CD4-positive, alpha-beta T cell treated with Interleukin-4 for 4 hours (primary cell): ENCODE measurements at places on chromosomes 2 and 18.
A peak's percentile ranks its signal among the peaks of the same experiment; 100 is the strongest.

DNA sequence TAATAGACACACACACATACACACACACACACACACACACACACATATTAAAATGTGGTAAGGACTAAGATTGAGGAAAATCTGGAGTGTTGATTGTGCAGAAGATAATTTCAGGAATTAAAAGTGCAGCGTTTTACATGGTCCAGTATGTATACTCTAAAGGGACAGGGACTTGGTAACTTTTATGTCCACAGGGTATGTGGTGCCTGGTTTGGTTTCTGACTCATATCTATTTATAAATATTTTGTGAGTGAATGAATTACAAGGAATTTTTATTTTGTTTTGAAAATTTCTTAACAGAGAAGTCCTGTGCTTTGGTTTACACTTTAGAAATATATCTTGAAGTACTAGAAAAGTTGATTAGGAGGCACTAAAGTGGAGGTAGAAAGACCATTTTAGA lies 287.7 kb upstream of the NXPH2 start:
- DNase-seq = no peak

- no peak for DNase-seq
Measured at GRCh38 chr2:28471214-28471613, 24.6 kb upstream of the PLB1 start.

DNA sequence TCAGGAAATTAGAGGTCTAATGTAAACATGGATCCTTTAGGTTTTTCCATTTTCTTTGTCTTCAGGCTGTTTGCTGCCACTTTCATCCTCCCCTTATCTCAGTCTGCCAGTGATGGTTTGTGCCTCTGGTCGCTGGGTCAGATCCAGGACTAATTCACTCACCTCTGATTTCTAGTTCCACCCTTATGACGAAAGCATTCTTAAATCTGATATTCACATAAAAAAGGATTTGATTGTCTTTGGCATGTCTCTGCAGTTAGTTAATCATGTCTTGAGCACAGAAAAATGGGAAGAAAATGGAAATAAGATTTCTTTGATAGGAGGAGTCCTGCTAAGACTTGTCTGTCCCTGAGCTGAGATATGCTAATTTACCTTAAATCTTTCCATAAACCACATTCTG lies 4.6 kb downstream of the IL1RL1 start:
- DNase-seq = no peak

GRCh38 chr2:75607400-75607798 lies 39.2 kb upstream of the MRPL19 start:
- DNase-seq = no peak

DNA sequence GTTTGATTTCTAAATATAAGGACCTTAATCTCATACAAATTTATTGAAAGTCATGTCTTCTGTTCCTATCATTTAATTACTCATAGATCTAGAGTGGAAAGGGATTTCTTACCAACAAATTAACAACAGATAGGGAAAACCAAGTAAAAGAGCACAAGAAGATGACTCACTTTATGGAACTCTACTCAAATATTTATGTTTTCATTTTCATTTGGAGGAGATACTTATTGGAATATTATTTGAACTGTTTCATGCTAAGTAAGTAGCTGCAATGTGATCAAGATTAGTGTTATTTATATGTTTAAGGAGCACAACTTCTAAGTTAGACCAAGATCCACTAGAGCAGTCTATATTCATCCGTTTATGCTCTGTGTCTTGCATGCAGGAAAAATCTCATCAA lies 1.3 kb downstream of the NT5C1B start:
- no peak for DNase-seq

GRCh38 chr18:69752737-69753380 lies 194.8 kb downstream of the CD226 start:
- DNase-seq = no peak

DNA sequence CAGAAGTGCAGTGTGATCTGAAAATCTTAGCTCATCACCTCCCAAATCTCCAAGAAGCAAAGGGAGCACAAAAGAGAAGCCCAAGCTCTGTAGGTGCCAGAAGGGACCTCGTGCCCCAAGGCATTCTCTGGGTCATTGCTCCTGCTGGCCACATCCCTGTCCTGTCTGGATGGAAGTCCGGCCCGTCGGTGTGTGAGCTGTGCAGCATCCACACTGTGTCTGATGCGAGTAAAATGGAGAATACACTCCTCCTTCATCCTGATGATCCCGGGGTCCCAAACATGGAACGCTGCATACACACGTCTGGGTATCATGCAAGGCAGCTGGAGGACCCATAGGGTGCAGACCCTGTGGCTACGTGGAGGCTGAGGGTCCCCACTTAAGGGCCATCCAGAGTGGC lies 851.4 kb downstream of the GALR1 start:
- no peak for DNase-seq

GRCh38 chr2:100921685-100922161 lies 80.4 kb upstream of the RPL31 start:
- no peak for DNase-seq

GRCh38 chr2:10397297-10397875 lies 50.7 kb downstream of the ODC1 start:
- DNase-seq = no peak

DNA sequence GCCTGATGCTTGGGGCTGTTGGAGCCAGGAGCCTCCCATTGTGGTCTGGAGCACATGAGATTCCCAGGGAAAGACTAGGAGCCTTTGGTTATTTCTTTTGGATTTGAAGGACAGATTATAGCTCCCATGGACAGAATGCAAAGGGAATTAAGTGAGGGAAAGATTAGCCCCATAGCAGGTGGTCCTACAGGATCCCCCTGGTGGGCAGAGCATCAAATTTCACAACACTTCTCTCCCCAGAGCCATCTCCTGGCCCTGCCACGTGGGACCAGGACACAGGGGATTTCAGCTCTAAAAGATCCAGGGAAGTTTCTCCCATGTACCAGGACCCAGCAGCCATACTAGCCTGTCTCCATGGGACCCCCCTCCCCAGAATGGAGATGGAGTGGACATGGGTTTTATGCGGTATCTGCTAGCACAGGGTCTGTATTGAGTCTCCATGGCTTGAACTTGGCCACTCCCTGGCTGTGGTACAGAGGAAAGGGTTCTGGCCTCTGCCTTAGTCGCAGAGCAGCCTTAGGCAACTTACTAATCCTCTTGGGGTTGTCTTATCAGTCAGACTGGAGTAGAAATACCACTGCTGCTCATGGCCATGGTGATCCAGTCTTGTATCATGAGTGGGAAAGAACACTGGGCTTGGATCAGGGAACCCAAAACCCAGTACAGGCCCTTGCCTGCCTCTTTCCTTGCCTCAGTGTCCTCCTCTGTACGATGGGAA lies 6.8 kb upstream of the PLB1 start:
- no peak for DNase-seq

DNA sequence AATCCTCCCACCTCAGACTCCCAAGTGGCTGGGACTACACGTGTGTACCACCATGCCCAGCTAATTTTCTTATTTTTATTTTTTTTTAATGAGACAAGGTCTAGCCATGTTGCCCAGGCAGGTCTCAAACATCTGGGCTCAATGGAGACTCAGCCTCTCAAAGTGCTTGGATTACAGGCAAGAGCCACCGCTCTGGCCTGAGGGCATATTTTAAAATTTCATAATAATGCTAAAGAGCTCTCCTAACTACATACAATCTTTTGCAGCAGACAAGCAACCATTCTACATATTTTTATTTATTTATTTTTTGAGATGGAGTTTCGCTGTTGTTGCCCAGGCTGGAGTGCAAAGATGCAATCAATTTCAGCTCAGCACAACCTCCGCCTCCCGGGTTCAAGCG lies 207.0 kb downstream of the RAB3GAP1 start:
- DNase-seq = no peak

- DNase-seq = no peak
Measured at GRCh38 chr2:178328037-178328436, 122.9 kb downstream of the PRKRA start.

- peak; percentile 13 for DNase-seq
Measured at GRCh38 chr2:175366815-175367214, 185.3 kb upstream of the ATP5MC3 start.

DNA sequence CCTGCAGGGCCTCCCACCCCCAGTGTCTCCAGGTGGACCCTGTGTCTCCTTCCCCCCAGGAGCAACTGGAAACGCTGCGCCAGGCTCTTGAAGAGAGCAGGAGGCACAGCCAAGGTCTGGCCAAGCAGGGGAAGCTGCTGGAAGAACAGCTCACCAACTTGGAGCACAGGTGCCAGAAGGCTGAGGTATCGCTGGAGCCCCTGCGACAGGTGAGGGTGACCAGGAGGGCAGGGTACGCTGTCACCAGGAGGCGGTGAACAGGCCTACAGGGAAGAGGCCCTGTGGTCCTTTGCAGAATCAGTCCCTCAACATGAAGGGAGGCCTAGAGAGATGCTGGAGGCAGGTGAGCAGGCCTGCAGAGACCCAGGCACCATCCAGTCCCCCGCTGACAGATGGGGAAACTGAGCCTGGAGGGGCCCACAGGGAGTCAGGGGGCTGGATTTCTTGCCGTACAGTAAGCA lies 15.6 kb upstream of the SNED1 start:
- DNase-seq = no peak

DNA sequence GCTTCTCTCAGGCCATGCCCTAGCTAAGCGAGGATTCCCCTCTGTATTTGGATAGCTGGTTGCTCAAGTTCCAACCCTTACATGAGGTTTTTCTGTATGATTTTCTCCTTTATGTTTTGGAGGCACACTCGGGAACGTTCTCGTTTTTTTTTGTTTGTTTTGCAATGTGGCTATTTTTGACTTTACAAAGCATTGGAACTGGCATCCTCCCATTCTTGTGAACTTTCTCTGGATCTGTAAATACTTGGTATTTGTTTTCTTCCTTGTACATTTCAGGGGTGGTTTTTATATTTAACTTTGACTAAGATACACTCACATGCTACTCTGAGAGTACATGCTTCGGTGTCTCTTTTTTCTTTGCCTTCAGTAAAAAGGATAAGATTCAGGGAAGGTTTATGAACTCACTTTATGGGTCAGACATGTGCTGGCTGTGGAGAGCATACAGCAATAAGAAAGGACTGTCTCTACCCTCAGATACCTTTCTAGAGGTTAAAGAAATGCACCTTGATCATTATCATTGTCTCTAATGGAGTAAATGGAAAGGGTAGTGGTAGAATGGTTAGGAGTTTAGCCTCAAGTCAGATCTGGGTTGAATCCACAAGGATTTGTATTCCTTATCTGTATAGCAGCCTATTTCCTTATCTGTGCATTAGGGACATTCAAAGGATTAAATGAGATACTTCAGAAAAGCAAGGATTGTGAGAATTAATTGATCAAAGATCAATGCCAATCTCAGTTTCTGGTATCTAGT lies 61.9 kb downstream of the MEIS1 start:
- DNase-seq = no peak

DNA sequence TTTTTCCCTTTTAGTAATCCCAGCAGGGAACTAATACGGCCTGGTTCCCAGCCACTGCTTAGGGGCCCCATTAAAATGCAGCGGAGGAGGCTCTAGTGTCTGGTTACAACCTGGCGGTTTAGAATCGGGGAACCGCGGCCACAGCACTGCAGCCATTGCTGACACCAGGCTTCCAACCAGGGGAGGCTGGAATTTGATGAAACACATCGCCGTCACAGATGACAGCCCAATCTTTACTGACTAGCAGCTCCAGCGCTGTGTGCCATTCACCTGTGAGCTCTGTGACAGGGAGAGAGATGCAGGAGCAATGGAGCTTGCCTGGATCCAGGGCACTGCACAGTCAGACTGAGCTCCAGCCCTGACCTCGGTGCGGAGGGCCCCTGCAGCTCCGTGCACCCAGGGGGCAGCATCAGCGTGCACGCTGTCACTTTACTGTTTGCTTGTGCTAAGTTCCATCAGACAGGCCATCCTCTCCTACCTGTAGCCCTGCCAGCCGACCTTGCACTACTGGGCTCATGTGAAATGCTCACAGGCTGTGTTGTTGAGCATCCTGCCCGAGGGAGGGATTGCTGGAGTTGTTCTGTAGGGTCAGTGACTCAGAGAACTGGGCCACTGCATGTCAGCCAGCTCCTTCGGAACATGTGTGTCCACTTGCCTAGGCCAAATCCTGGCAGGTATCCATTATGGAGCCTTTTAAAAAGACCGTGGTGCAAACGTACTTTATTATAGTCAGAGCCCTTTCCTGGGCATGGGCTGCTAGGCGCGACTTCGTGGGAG lies 203.5 kb downstream of the SEPTIN10 start:
- DNase-seq = no peak

DNA sequence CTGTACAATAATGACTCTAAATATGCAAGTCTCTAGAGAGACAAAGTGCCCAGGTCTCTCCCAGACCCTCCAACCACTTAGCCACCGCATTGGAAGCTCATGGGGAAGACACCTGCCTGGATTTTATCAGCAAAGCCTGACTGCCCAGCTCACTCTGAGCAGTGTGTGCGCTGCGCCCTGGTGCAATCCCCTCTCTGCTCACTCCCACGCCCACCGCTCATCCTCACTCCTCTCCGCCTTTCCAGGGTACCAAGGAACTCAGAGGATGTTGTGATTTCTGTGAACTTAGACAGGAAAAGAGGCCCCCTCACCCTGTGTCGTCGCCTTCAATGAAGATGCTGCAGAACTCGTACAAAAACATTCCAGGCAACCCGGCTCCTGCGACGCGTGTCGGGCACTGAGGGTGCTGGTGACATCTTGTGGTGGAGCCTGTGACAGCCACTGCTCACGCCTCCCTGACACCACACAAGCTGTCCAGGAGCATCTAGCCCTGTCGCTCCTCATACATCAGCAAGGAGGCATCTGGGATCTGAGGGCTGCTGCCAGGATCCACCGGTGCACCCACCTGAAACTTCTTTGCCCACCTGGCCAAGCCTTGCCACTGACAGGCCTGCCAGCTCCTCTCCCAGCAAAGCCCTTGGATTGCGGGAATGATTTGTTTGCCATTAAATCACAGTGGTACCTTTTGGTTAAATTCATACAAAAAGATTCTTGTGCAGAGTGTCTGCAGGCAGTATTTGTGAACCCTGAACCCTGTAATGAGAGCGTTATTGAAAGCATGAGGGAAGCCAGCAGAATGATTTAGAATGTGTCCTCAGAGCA lies 220.4 kb downstream of the ZNF516 start:
- DNase-seq = no peak

DNA sequence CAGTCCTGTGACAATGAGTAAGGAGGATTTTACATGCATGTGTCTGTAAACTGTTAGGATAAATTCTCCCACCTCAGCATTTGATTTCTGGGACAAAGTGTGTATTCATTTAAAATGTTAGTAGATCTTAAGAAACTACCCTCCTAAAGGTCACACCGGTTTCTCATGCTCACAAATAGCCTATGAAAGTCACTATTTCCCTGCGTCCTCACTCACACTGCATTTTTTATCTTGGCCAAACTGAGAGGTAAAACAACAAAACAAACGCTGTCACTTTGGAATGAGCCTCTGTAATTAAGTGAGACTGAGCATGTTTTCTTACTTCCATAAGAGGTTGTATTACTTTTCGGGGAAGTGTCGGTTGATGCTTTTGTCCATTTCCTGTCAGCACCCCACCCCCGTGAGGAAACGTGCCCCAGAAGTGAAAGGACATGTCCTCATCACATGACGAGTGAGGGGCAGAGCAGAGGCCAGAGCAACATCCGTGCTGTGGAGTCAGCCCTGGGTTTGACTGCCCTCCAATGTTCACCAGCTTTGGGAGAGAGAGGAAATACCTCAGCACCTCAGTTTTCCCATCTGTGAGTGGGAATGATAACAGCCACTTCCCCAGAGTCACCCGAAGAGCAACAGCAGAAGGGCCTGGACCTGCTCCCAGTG lies 3.1 kb downstream of the GYPC start:
- DNase-seq = peak; percentile 61

GRCh38 chr2:218861645-218862318 lies 2.2 kb downstream of the WNT6 start:
- DNase-seq = no peak

GRCh38 chr18:21203126-21203525 lies 38.9 kb upstream of the GREB1L start:
- no peak for DNase-seq

- DNase-seq = no peak
Measured at GRCh38 chr18:39661856-39662366, 2096.3 kb upstream of the CELF4 start.
